Effector memory CD4-positive, alpha-beta T cell (primary cell): ENCODE measurements at places on chromosomes 2 and 18.

DNA sequence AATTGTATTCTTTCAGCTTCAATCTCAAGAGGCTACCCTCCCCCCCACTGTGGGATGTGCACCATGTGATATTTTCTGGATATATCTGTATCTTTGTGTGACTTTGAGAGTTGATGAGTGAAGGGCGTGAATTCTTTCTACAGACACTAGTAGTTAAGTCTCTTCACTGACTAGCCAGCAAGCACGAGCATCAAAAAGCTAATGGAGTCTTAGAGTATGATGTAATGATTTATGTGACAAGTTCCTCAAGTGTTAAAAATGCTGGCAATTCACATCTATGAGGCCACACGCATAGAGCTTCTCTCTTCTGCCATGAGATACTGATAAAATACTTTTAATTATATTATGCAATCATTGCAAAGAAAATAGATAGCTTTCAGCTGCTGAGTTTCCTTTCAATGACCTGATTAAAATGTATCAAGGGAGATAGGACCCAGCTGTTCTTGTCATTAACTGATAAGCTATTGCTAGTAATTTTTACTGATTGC, 304.8 kb downstream of the TRIB2 start:
- DNase-seq, result no peak

DNA sequence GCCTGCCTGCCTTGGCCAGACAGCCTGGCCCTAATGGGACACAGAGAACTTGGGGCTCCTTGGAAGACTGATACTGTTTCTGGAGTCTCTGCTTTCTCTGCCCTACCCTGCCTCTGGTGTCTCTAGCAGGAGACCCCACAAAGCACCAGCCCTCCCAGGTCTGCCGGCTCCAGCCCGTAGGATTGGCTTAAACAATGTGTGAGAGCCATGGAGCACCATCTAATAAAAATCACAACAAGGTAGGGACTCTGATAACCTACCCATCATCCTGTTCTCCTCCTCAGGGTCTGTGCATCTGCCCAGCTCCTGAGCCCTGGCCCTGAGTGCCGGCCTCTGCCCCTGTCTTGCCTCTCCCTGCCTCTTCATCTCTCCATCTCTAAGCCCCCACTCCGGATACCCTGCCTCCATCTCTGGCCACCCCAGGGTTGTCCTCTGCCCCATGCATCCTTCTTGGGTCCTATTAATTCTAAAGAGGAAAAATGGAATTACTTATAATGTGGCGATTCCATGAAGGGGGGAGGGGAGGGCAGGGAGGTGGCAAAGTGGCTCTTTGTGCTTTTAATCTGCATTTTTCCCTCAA, 1.2 kb upstream of the ECEL1 start:
- DNase-seq, result no peak

DNA sequence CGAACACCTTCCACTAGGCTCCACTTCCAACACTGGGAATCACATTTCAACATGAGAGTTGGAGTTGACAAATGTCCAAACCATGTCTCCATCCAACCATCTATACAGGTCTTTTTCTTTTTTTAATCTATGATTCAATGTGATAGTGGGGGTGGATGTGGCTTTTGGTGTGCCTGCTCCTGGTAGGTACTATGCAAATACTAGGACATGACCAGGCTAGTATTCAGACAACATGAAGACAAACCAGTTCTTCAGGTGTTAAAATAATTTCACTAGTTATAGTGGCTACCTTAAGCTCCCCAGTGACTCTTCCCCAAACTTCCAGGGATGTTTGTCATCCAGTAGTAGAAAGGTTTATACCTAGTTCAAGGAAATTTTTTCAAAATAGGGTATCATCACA, 387.5 kb downstream of the CDH2 start:
- DNase-seq, result no peak

DNA sequence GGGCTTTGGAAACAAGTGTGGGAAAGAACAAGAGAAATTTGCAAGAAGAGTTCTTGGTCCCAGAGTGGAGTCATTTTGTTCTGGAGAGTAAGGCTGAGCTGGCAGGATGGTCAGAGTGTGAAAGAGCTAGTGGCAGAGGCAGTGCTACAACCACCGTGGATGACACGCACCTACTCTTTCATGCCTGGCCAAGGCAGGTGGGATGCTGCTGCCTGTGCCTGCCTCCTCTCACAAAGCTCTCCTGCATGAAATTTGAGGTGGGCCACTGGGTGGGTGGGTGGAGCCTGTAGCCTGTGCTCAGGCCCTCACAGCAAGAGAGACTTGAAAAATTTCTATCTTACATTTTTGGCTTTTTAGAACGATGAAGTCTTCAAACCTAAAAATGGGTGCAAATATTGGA, 9.4 kb upstream of the INO80C start:
- DNase-seq, result no peak

- no peak for DNase-seq
Observed at GRCh38 chr2:169160926-169161481, 91.6 kb downstream of the DHRS9 start.

DNA sequence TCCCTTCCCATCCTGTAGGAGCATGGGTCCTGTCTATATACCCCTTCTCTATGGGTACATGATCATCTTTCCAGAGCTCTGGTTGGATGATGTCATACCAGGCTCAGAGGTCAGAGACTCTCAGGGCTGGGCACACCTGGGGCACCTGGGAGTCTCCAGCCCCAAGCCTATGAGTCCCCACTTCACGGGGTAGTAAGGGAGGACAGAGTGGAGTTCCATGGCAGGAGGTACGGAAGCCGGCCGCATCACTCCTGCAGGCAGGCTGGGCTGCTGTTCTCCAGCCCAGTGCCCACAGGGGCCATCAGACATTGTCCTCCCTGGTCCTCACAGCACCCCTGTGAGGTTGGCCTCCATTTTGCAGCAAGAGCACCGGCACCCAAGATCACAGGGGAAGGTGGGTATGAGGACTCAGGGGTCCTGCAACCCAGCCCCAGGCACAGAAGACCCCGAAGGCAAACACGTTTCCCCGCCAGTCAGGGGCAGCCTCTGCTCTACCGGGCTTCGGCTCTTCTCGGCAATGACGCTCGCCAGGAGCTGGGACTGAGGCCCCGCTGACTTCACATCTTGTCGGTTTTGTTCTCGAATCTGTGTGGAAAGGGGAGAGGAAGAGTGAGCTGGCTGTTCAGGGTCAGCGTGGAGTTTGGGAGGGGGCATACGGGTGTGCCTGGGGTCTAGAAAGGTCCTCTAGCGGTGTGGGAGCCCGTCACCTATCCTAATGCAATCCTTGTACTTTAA, 91.5 kb downstream of the ADD2 start:
- no peak for DNase-seq

DNA sequence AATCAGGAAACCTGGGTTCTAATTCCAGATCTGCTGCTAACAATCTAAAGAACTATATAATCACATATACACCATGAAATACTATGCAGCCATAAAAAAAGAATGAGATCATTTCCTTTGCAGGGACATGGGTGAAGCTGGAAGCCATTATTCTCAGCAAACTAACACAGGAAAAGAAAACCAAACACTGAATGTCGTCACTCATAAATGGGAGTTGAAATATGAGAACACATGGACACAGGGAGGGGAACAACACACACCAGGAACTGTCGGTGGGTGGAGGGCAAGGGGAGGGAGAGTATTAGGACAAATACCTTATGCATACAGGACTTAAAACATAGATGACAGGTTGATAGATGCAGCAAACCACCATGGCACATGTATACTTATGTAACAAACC, 33.2 kb downstream of the CDH2 start:
- DNase-seq, result no peak

- no peak for DNase-seq
Observed at GRCh38 chr2:96505231-96505889, at the start of gene NEURL3. Gene NEURL3, minus strand, starts transcription at chr2:96505357. Its CDS starts 71 bp downstream, at chr2:96505286.

DNA sequence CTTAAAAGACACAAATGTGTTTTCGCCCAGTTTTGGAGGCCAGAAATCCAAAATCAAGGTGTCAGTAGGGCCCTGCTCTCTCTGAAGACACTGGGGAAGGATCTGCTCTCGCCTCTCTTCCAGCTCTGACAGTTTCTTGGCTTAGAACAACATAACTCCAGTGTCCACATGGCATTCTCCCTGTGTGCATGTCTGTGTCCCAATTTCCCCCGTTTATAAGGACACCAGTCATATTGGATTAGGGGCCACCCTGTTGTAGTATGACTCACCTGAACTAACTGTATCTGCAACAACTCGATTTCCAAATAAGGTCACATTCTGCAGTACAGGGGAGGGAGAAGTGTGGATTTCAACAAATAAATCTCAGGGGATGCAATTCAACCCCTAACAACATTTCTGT, 263.2 kb downstream of the SS18 start:
- DNase-seq, result no peak

DNA sequence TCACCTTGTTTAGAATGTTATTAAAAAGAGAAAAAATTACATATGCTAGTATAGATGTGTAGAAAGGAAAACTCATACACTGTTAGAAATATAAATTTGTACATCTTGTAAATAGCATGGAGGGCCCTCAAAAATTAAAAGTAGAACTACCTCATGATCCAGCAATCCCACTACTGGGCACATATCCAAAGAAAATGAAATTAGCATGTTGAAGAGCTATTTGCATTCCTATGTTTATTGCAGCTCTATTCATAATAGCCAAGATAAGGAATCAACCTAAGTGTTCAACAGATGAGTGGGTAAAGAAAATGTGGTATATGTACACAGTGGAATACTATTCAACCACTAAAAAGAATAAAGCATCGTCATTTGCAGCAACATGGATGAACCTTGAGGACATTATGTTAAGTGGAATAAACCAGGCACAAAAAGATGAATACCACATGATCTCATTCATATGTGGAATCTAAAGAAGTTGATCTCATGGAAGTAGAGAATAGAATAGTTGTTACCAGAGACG, 251.5 kb upstream of the THUMPD2 start:
- DNase-seq, result no peak

GRCh38 chr18:54416436-54416835, 58.7 kb downstream of the C18orf54 start:
- DNase-seq, result no peak

GRCh38 chr2:42880738-42881690, 88.6 kb upstream of the HAAO start:
- no peak for DNase-seq

- no peak for DNase-seq
Observed at GRCh38 chr2:104371087-104371781, 482.7 kb upstream of the POU3F3 start.

DNA sequence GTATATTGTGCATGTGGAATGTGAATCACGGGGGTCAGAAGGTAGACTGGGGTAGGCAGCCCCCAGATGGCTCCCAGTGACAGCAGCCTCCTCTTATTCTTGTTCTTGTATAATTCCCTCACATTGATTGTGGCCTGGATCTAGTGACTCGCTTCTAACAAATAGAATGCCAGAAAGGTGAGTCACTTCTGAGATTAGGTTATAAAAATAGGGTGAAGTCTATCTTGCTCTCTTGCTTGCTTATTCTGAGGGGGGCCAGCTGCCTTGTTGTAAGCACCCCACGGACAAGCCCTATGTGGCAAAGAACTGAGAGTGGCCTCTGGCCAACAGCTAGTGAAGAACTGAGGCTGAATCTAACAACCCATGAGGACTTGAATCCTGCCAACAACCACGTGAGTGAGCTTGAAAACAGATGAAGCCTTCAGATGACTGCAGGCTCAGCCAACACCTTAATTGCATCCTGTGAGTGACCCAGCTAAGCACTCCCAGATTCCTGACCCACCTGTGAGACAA, 15.6 kb upstream of the RMND5A start:
- no peak for DNase-seq

GRCh38 chr2:43464590-43464989, 131.2 kb downstream of the THADA start:
- DNase-seq, result no peak

- DNase-seq, result peak; percentile 70
Observed at GRCh38 chr18:74498712-74499627, 2.8 kb downstream of the CNDP2 start.

DNA sequence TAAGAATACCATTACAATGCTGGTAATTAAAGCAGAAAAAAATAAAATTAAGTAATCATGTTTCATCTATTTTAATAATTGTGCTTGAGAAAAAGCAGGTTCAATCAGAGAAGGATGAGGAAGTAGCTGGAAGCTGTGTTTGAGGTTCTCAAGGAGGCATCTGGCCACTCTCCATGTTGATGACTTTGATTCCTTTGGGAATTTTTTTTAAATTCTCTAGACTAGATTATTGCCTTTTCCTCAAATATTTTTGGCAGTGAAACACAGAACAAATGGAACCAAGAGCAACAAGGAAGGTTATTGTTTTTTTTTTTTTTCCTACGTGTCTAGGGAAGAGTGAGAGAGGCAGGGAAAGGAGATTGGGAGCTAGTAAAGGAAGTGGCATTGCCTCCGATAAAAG, 99.9 kb upstream of the NRP2 start:
- no peak for DNase-seq

DNA sequence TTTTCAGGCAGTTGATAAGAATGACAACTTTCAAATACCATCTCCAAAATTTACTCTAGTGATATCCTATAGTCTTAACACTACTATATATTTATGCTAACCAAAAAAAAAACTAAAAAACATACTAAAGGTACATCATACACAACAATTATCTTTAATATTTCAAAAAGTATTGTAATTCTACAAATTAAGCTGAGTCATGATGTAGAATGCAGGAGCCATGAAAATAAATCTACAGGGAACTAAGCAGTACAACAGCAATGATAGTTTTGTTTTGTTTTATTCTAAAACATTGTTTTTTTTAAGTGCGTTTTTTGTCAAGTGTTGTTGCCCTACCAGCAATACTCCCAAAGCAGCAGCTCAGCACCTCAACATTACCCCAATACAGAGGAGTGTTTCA, 314.3 kb downstream of the FSIP2 start:
- no peak for DNase-seq

GRCh38 chr2:179170901-179171300, 93.7 kb downstream of the SESTD1 start:
- DNase-seq, result no peak

DNA sequence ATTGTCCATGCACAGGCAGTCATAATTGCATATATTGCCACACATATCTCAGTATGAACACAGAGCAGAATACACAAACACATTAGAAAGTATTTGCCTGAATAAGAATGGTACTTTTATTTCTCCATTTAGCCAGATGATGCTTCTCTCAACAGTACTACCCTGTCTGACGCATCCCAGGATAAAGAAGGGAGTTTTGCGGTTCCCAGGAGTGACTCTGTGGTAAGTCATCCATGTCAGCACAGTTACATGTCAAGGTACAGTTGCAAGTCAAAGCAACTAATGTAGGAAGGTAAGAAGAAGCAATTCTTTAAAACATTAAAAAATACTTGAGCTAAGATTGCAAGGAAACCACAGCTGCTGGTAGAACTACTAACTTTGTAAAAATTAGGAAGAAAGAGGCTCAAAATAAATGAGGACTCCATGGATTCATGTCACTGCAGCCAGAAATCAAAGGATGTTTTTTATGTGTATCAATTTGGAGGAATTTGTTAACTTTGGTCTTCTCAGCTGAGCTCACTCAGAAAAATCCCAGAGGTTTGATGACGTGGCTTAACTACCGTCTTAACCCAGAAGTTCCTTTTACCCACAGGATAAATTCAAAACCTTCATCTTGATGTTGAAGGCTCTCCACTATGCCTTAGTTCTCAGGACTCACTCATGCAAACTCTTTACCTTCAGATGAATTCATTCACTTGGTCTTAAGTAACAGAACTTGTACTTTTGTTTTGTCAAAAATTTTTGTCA, 130.3 kb downstream of the ARHGAP28 start:
- DNase-seq, result no peak
